Endothelial cell of umbilical vein (primary cell): ENCODE measurements at places on chromosomes 12 and 14.

- DNase-seq: no peak
Measured at GRCh38 chr12:75471902-75472890, 8.4 kb upstream of the GLIPR1 start.

- DNase-seq: peak; percentile 46
Measured at GRCh38 chr14:58299401-58300330, 1.3 kb downstream of the ARID4A start.

- DNase-seq: no peak
Measured at GRCh38 chr12:105805730-105806399, 332.9 kb downstream of the NUAK1 start.

GRCh38 chr14:31261859-31262731 lies 54.5 kb upstream of the HECTD1 start:
- no peak for DNase-seq

- no peak for DNase-seq
Measured at GRCh38 chr12:47491516-47492305, 214.1 kb downstream of the RPAP3 start.

DNA sequence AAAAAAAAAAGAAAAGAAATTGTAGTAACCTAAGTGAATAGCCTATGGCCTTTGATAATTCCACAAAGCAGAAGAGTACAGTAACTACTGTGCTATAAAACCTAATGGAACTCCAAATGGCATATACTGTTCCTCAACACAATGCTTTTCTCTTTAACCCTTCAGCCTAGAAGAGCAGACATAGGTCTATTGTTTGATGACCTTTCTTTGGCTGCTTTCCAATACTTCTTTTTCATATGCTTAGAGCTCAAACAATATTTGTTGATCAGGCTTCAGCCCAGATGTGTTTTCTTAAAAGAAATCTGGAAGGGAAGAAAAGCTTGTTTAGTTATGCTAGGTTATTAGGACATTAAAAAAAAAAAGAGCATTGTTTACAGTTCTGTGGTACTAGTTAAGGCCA lies 116.4 kb downstream of the NTN4 start:
- DNase-seq: peak; percentile 75

- DNase-seq: no peak
Measured at GRCh38 chr12:121472150-121472905, 72.4 kb downstream of the RNF34 start.

- DNase-seq: no peak
Measured at GRCh38 chr12:65694130-65694529, 130.2 kb upstream of the HMGA2 start.

DNA sequence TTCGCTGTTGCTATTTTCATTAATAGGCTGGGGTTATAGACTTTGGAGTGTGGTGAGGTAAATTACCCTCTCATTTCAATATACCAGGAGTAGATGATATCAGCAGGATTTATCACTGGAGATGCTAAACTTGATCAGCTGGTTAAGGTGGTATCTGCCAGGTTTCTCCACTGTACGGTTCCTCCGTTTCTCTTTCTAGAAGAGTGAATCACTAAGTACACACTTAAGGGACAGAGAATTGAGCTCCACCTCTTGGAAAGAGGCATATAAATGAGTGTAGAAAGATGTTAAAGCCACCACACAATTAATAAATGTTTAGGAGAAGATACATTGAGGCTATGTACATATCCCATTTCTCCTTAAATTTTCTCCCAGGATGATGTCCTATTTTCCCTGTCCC lies 277.4 kb upstream of the GRIP1 start:
- no peak for DNase-seq

GRCh38 chr14:69049675-69050074 lies 70.6 kb upstream of the ACTN1 start:
- peak; percentile 96 for DNase-seq
